Left kidney (tissue), 8 donors: ENCODE measurements at places on chromosomes 1 and 21.

GRCh38 chr1:10686404-10687040 lies 109.9 kb downstream of the CASZ1 start:
- no peak for DNase-seq

GRCh38 chr1:70361727-70362398 lies 7.3 kb upstream of the ANKRD13C start:
- no peak for DNase-seq

- no peak for DNase-seq
Observed at GRCh38 chr1:44720281-44720680, 10.7 kb downstream of the RNU5D-1 start.

GRCh38 chr1:21126324-21126723 lies 50.4 kb downstream of the EIF4G3 start:
- peak; percentile 32 for DNase-seq

GRCh38 chr21:31184459-31184858 lies 146.2 kb upstream of the KRTAP19-8 start:
- DNase-seq = no peak

DNA sequence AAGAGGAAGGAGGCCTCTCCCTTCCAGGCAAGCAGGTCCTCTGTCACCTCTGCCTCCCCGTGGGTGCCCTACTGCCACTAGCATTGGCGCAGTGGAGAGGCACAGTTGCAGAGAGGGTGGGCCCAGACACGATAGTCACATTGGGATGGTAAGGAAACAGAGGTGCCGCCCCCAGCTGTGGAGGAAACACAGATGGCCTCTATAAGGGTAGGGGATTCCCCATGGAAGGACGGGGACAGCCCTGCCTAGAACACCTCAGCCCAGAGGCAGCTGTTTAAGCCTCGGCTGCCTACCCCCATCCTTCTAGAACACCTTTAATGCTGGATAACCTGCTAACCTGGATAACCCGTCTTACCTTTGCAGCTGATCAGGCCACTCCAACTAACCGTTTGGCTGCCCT lies 65.7 kb upstream of the CNTN2 start:
- no peak for DNase-seq
